Right cardiac atrium (tissue), 5 donors: ENCODE measurements at places on chromosomes 12 and 14. TPM values are rescaled to one million over a fixed set of nuclear protein-coding genes. Genes with fewer than 3 reads are reported as not detected.

Gene DUSP16
- 12.4 TPM for total RNA-seq

Gene HRK
- not detected for total RNA-seq

Gene MYF6
- total RNA-seq, result not detected

Gene CFAP73
- not detected for total RNA-seq

Gene MYBPC1
- 24.9 TPM for total RNA-seq

Gene LDHB
- total RNA-seq, result 1,318 TPM

Gene ARHGAP9
- 10.2 TPM for total RNA-seq

Gene CCDC38
- not detected for total RNA-seq

Gene BHLHE41
- 10.6 TPM for total RNA-seq

Gene LRRC43
- 0.94 TPM for total RNA-seq

Gene WNK1
- total RNA-seq, result 319 TPM

Gene CEBPE
- total RNA-seq, result not detected

Gene CIDEB
- 7.9 TPM for total RNA-seq

GRCh38 chr14:71466946-71467345 lies 465.3 kb upstream of the RGS6 start:
- no peak for DNase-seq

- DNase-seq, result no peak
Observed at GRCh38 chr12:113346353-113346752, 11.4 kb upstream of the SLC8B1 start.

- DNase-seq, result no peak
Observed at GRCh38 chr12:71828813-71829212, 10.7 kb upstream of the TBC1D15 start.

DNA sequence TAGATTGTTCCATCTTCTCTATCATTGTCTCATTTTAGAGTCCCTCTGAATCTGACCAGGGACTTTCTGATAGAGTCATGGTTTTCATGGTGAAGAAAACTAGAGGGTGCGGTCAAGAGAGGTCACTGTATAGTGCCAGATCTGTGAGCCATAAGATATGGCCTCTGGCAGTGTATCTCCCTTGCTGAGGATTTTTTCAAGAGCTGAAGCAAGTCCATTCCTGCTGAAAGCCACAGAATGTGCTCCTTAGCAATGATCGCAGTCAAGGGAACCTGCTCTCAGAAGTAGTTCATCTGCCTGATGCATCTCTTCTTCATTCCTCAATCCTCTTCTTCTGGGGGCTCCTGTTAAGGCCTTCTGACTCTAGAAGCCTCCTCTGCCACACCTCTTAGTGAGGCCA lies 405.2 kb downstream of the EGLN3 start:
- DNase-seq, result no peak

- DNase-seq, result no peak
Observed at GRCh38 chr14:105878554-105878953, 352.2 kb downstream of the TMEM121 start.

DNA sequence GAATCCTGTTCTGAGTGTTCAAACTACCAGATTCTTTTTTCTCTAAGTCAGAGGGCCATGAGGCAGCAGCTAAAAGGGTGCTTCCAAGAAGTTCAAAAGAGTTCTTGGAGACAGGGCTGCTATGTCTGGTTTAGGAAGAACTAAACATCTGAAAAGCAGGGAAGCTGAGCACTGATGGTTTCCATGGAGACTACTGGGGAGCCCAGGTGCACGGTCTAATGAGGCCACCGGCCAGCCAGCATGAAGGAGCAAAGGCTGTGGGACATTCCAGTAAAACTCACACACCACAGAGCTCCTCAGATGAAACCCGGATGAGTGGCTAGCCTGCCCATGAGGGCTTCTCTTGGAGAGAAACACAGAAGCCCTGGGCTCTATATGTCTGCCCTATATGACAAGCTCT lies 97.3 kb downstream of the KCNK10 start:
- no peak for DNase-seq

GRCh38 chr14:59022144-59022543 lies 166.3 kb upstream of the DAAM1 start:
- DNase-seq, result no peak

GRCh38 chr14:21120686-21121085 lies 19.8 kb downstream of the TMEM253 start:
- DNase-seq, result no peak

- DNase-seq, result no peak
Observed at GRCh38 chr14:101325319-101325718, 236.0 kb upstream of the DIO3 start.

DNA sequence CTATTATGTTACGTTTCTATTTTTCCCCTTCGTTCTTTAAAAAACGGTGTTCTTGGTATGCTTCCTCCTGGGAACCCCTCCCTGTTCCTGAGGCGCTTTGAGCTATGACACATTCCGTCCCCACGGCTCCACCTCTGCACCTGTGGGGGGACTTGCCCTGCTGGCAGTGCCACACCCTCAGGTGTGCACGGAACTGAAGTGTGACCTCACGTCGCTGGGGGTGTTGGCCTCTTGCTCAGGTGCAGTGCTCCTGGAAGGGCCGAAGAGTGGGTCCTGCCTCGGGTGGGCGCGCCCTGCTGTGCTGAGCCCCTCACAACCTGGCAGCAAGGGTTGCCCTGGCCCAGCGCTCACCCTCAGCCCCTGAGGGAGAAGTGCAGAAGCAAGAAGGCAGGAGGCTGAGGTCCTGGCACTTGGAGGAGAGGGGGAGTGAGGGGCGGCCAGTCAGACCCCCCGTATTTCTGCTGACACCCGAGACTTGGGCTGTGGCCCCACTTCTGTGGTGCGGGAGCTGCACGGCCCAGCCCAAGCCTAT lies 4.9 kb downstream of the AMN start:
- peak; percentile 56 for DNase-seq

- no peak for DNase-seq
Observed at GRCh38 chr12:128857133-128857763, 4.0 kb downstream of the GLT1D1 start.

GRCh38 chr12:64098709-64099354 lies 123.3 kb downstream of the KICS2 start:
- peak; percentile 15 for DNase-seq

- DNase-seq, result no peak
Observed at GRCh38 chr14:100618763-100619320, 31.6 kb upstream of the BEGAIN start.

- no peak for DNase-seq
Observed at GRCh38 chr12:3089588-3089987, 12.4 kb downstream of the TSPAN9 start.

- DNase-seq, result no peak
Observed at GRCh38 chr12:99130808-99131553, 485.9 kb downstream of the APAF1 start.

DNA sequence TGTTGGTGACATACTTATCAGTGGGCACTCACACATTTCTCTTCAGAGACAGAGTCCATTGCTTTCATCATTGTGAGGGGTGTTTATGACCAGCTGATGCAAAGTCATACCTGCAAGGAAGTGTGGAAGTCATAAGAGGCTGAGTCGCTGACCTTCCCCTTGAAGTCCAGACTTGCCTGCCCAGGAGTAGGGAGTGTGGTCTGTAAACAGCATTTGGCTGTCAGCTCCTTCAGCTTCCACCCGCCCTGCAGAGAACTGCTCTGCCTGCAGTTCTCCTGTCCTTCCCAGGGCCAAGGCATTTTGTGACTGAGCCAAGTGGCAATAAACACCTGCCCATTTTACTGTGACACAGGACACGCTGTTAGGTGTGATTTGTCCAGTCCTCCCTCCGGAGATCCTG lies 801.3 kb downstream of the BCL11B start:
- DNase-seq, result no peak

- no peak for DNase-seq
Observed at GRCh38 chr12:96049101-96049500, 13.7 kb upstream of the LTA4H start.

DNA sequence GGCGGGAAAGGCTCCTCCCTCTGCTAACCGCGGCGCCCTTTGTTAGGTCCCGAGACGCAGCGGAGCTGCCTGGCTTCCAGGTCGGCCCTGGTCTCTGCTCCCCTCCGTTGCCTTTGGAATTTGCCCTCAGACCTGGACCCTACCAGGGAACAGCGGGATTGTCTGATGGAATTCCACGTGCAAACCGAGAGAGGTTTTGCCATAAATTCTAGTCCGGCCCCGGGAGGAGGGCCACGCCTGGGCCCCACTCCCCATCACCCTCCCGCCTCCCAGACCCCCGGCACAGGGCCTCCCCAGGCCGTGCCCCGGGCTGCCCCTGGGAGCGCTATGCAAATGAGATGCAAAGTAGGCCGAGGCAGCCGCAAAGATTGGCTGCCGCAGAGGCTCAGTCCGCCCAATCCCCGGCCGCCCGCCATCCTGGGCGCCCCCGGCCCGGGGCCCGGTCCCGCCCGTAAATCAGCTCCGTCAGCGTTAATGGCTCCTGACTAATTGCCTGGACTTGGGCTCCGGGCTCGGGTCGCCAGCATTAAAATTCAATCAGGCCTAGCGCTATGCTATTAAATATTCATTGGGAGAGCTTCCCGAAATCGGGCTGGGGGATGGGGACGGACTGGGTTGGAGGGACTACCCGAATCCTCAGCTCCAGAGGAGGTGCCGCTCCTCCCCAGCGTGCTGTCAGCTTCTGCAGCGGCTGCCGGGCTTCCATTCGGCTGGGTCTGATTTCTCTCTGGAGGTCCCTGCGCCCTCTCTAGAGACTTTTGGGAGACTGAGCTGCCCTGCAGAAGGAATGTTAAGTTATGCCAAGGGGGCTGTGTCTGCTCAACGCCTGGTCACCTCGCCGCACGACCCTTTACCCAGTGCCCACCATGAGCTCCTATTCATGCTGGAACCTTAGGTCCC lies 15.7 kb upstream of the FIGNL2 start:
- DNase-seq, result peak; percentile 65

- no peak for DNase-seq
Observed at GRCh38 chr14:69004731-69005431, 25.8 kb upstream of the ACTN1 start.

- DNase-seq, result no peak
Observed at GRCh38 chr12:18250313-18250916, 10.9 kb upstream of the PIK3C2G start.

DNA sequence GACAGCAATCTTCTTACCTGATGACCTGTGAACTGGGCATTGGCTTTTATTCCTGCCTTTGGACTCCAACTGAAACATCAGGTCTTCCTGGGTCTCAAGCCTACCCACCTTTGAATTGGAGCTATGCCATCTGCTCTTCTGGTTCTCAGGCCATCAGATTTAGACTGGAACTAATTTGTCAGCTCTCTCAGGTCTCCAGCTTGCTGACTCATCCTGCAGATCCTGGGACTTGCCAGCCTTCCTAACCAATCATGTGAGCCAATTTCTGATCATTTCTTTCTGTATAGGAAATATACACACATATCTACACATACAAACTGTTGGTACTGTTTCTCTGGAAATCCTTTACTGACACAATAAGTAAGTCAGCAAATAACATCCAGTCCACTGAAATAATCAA lies 65.3 kb upstream of the TSPAN8 start:
- no peak for DNase-seq

DNA sequence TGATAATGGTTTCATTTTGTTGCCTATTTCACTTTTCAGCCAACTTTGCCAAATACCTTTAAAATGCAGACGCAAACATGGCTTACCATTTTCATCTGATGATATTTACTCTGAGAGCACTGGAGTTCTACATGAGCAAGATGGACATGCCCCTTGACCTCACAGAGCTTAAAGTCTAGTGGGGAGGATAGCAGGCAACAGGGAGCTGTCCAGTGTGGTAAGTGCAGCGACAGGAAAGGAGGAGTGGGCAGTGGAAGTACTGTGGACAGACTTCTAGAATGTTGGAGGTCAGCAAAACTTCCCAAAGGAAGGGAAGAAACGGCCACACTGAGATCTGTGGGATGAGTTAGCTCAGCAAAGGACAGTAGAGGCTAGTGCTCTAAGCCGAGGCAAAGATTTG lies 25.3 kb downstream of the LRIG3 start:
- no peak for DNase-seq

DNA sequence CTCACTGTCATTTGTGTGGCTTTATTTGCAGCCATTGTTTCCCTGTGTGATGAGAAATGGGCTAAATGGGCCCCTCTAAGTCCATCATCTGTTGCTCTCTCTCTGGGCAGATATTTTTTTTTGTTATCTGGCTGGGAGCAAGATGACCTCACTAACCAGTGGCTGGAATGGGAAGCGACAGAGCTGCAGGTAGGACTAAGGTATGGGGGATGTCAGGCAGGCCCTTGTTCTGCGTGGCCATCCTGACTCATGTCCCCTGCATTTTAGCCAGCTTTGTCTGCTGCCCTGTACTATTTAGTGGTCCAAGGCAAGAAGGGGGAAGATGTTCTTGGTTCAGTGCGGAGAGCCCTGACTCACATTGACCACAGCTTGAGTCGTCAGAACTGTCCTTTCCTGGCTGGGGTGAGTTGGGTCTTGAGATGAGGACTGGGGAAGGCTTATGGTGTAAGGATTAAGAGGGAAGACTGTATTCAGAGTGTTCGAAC lies 1.3 kb downstream of the MARS1 start:
- DNase-seq, result no peak

DNA sequence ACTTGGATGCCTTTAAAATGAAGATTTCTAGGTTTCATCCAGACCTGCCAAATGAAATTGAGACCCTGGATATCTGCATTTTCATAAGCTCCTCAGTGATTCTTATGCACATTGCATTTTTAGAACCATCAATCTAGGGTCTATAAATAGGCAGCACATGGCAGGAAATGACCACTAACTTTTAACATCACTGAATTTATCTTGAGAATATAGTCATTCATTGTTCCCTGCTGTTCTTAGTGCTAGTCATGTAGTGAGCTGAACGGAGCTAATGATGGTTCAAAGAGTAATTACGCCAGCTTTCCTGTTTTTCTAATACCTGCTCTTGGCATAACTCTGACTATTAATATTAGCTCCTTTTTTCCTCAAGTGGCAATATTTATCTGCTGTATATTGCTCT lies 91.6 kb downstream of the TPH2 start:
- no peak for DNase-seq

- no peak for DNase-seq
Observed at GRCh38 chr14:65261946-65262345, 150.6 kb upstream of the FUT8 start.

GRCh38 chr14:29529418-29529817 lies 398.2 kb downstream of the PRKD1 start:
- no peak for DNase-seq

- no peak for DNase-seq
Observed at GRCh38 chr14:51430079-51430478, 190.0 kb downstream of the TMX1 start.

DNA sequence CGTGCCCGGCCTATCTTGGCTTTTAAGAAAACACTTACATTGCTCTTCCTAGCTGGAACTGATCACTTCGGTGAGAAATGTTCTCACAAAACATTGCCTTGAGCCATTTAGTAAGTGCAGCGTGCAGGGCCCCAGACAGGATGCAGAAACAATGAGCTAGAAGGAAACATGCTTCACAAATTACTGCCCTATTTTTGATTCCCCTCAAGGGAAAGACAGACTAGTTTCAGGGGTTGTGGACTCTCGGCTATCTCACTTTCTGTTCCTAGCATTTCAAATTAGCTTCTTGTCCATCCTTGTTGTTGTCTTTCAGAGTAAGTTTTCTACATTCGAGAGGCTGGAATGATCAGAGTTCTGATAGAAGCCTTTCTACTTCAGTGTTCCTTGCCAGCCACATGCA lies 21.6 kb downstream of the TGFB3 start:
- DNase-seq, result no peak
